Esophagus squamous epithelium (tissue), 5 donors: ENCODE measurements at places on chromosomes 5 and 9.

DNA sequence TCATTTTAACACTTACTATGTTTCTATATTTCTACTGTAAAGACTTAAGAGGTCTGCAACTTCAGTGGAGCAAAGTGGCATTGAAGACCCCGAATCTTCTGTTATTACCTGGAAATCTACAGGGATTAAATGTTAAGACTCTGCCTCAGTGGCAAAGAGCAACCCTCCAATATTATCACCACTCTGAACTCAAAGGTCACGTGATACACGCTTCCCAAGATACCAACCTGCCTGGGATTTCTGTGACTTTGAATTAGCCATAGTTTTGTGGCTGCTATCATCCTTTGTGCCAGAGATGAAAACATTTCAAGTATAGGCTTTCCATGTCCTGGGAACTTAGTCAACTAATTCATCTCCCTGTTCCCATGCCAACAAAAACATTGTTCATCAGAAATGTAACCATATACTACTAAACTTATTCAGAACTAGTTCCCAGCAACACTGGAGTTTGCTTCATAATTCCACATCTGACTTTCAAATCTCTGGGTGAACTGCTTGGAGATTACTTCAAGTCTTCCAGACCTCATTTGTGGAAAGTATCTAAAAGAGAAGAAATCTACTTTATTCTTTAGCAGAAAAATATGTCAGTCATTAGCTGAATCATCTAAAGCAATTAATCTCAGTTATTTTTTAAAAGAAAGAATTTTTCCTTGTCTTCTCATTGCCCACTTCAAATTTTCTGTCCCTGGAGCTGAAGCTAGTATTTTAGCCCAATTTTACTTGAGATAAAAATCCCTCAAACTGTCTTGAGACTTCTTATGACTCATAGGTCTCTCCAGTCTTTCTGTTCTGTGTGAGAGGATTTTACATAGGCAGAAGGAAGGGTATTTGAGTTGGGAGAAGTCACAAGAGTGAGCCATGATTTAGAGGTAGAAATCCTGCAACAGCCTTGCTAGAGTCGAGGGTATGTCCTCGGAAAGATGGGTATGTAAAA lies 83.0 kb downstream of the ZNF462 start:
- DNase-seq: no peak

DNA sequence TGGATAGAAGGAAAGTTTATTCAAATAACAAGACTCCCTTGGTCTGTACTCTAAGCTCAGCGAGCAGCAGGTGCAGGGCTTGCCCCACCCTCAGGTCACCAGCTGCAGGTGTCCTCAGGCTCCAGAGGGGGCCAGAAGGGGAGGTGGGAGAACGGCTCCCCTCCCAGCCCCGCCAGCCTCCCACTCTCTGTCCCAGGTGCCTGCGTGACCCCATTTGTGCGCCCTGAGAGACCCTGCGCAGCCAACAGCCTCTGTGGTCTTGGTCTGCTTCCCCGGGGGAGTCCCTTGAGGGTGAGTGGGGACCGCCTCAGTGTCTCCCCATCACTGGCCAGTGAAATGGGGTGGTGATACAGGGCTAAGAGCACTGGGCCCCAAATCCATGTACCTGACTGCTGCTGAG lies 62.3 kb upstream of the STXBP1 start:
- no peak for DNase-seq

DNA sequence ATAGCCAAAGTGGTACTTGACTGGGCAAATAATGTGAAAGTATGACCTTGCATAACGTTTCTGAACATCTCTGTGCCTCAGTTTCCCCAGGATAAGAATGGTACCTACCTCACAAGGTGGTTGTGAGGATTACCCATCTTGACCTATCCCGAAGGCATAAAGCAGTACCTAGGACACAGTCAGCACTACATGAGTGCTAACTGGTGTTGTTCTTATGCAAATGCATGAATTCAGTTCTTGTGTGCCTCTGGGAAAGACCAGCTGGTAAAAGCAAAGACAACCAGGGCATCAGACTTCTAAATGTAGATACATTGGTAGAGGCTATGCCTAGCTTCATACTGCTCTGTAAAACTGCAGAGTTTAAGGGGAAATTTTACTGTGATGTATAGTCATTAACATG lies 21.8 kb upstream of the TMEM252 start:
- DNase-seq: no peak

- no peak for DNase-seq
Measured at GRCh38 chr5:107652839-107653607, 17.7 kb downstream of the EFNA5 start.

- DNase-seq: no peak
Measured at GRCh38 chr9:79446523-79447307, 125.0 kb upstream of the TLE4 start.

DNA sequence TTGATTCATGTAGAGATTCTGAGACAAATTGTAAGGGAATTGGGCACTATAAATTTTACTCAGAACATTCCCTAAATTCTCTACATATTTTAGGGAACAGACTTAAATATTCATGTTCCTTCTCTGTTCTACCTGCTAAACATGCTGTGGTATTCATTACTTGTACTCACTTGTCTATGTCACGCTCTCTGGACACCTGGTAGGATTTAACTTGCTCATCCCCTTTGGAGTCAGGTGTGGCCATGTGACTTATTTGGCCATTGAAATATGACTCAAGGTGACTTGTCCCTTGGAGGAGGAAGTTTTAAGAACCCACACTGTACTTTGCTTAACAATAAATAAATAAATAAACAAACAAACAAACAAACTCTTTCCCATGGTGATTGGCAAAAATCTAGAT lies 2258.8 kb upstream of the WWC1 start:
- DNase-seq: no peak

DNA sequence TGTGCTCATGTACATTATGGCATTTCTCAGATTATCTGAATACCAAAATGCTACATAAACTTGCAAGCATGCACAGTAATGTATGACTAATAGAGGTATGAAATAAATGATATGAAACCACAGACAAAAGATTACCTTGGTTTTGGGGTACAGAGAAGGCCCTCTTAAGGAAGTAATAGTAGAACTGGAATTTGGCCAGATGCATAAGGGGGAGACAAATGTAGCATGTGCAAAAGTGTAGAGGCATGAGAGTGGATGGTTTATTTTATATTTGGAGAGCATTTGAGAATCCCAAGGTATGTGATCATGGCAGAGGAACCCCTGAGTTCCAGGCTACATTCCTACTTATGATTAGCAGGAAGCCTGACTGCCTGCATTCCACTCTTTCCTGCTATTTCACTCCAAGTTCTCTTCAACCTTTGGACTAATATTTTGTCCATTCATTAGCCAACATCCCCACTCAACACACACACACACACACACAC lies 74.2 kb downstream of the MAMDC2 start:
- DNase-seq: no peak

DNA sequence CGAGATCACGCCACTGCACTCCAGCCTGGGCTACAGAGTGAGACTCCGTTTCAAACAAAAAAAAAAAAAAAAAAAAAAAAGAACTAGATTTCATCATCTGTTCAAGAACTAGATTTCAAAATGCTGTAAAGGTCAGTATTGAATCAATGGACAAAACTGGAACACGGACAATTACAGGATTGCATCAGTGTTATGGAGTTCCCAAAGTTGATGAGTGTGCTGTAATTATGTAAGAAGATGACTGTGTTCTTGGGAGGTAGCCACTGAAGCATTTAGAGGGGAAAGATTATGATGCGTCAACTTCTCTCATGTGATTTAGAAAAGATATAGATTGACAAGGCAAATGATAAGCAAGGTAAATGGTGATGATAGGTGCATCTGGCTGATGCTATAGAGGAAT lies 6.5 kb downstream of the FAM240B start:
- DNase-seq: no peak

DNA sequence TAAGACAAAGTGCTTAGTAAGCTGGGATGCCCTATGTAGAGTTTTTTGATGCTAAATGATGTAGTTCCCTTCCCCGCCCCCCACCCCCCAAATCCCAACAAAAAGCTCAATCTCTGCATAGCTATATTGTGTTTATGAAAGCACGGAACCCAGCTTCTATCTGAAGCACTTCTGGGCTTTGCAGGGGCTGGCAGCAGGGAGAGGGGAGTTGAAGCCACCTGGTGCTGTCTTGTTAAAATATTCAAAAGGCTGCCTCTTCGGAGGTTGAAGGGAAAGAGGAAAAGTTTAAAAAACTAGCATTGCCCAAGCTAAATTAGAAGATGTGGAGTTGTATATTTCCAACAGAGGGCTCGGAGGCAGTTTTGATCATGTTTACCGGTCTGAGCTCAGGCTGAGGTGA lies 5.0 kb upstream of the TNC start:
- DNase-seq: no peak

DNA sequence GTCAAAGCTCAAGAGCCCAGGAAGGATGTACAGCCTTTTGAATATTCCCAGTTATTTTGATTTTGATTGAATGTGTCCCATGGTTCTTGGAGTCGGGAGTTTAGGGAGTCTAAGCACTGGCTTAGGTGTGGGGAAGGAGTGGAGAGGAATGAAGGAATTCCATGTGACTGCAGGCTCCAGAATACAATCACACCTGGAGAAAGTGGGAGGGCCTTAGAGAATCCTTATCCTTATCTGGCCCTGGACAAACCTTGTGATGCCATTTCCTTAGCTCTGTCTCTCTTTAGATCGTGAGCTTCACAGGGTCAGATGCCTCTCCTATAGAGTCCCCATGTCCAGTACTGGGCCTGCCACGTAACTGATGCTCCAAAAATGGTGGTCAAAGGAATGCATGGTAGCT lies 4.2 kb upstream of the EEIG1 start:
- no peak for DNase-seq

DNA sequence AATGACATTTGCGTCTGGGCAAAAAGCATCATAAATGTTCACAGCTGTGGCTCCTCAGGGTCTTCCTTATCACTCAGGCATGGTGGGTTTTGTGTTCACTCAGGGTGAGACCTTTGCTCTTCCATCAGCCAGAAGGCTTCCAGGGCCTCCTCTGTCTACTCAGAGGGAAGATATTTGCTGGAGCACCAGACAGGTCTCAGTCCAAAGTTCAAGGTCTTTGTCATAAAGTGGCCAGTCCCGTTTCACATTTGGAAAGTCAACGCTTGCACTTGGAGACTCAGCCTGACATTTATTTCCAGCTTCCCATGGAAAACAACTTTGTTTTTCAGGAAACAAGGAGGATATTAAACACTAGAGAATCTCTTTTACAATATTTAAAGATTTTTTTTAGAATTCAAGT lies 12.2 kb upstream of the CARTPT start:
- DNase-seq: no peak

- no peak for DNase-seq
Measured at GRCh38 chr5:117041926-117042595, 467.4 kb upstream of the SEMA6A start.

DNA sequence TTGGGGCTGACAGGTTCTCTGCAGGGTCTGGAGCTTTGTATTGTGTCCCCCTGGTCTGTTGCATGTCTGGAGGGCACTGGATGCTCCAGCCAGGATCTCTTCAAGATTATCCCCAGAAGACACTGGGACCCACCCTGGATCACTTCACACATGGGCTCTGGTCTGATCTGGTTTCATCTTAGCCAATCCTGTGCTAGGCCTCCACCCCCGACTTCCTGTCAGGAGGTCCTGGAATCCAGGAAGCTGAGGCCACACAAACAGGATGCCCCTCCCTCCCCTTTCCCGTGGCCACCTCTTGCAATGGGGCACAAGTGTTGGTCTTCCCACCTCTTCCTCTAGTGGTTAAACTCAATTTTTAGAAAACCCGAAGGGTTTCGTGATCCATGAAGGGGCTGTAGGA lies 242.6 kb upstream of the MVB12B start:
- no peak for DNase-seq

- no peak for DNase-seq
Measured at GRCh38 chr9:21522348-21522747, 40.2 kb upstream of the IFNE start.

DNA sequence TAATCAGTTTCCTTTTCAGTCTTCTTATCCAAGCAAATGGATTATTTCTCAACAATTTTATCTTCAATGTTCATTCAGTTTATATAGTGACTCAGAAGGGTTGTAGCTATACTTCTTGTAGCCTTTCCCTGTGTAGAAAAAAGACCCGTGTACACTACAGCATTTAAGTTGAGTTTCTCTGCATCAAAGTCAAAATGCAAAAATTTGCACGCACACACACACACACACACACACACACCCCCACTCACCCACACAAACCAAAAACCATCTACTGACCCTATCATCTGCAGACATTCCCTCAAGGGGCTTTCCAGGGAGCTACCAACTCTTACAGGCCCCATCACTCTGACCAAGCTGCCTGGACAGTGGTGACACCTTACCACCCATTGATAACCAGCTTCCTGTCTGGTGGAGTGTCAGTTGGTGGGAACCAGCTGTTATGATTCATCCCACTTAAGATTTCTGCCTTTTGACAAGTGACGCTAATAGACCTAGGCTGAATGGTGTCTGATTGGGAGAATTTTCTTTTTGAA lies 12.2 kb upstream of the ELL2 start:
- DNase-seq: no peak

GRCh38 chr5:180598316-180598701 lies 7.0 kb upstream of the SCGB3A1 start:
- no peak for DNase-seq

DNA sequence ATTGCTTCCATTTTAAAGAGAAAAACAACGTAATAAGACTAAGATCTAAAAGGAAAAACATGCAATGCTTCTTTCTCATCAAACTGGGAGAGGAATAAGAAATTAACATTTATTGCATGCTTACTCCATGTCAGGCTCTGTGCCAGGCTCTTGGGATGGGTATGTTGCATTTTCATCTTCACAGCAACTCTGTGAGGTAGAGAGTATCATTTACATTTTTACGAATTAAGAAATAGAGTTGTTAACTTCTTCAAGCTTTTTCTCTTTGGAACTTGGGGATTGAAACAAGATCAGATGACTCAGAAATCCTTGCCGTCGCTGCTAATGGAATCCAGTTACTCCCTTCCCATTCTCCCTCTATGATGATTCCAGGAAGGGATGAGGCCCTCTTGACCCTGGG lies 39.5 kb downstream of the PDE8B start:
- no peak for DNase-seq

DNA sequence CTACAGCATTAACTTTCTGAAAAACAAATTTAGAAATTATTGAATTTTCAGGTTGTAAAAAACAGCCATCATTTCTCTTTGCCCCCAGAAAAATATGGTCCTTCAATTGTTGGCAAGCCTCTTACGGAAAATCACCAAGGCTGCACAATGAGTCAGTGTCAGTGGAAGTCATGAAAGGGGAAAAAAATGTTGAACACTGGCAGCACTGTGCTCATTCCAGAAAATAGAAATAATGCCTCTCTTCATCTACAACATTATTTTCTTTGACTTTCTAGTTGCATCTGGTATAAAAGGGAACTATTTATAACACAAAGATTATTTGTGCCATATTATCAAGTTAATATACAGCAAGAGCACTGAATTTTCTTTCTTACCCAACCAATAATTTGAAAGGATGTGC lies 26.7 kb upstream of the STK32A start:
- DNase-seq: no peak

GRCh38 chr9:102832814-102833213 lies 162.3 kb upstream of the CYLC2 start:
- no peak for DNase-seq

- DNase-seq: no peak
Measured at GRCh38 chr9:77892955-77893514, 138.6 kb downstream of the GNAQ start.

- DNase-seq: no peak
Measured at GRCh38 chr5:157451806-157452205, 8.2 kb upstream of the NIPAL4 start.

- no peak for DNase-seq
Measured at GRCh38 chr5:128304791-128305190, 221.2 kb downstream of the SLC12A2 start.
